Activated B cell treated with CpG ODN at 0.5 μM for 24 hours (primary cell): ENCODE measurements at places on chromosomes 7 and 10.

DNA sequence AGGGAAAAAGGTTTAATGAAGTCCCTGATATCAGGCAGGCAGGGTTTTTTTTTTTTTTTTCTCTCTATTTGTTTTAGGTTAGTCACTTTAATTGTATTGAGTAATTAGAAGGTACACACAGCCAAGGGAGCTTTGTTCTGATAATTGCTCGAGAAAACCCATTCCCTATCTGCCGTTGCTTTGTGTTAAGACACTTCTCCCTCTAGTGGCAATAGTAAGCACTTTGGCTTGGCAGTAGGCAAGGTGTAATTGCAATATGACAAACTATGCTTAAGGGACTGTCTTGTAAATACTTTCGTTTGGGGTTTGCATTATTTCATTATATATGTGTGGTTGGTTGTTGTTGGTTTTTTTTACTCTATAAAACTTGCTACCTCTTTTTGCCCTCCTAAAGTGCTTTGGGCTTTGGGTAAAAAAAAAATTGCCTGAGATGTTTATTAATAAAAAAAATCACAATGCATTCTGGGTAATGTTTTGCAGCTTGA, 113.4 kb downstream of the BTRC start:
- DNase-seq, result no peak

- DNase-seq, result no peak
Measured at GRCh38 chr7:111801277-111801676, 239.0 kb upstream of the IMMP2L start.

GRCh38 chr10:78581133-78581694, 487.6 kb upstream of the ZMIZ1 start:
- no peak for DNase-seq

- no peak for DNase-seq
Measured at GRCh38 chr10:122515022-122515424, 45.5 kb upstream of the DMBT1 start.

GRCh38 chr10:25982107-25982506, 48.1 kb downstream of the MYO3A start:
- DNase-seq, result no peak

DNA sequence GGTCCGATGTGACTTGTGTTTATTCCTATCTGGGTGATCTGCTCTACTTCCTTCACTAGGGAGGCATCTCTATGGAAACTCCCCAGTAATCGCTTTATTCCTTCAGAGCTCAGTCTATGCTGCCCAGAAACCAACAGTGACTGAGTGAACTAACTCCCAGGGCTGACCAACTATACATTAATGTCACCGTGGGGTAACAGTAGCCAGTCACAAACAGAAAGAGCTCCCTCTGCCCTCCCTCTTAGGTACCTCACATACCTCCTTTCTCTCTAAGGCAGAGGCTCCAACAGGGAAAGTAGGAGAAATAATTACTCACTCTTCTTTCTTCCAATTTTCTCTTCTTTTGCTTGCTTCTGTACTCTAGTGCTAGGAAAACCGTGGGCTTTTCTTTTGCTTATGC, 855.0 kb downstream of the REEP3 start:
- DNase-seq, result no peak

DNA sequence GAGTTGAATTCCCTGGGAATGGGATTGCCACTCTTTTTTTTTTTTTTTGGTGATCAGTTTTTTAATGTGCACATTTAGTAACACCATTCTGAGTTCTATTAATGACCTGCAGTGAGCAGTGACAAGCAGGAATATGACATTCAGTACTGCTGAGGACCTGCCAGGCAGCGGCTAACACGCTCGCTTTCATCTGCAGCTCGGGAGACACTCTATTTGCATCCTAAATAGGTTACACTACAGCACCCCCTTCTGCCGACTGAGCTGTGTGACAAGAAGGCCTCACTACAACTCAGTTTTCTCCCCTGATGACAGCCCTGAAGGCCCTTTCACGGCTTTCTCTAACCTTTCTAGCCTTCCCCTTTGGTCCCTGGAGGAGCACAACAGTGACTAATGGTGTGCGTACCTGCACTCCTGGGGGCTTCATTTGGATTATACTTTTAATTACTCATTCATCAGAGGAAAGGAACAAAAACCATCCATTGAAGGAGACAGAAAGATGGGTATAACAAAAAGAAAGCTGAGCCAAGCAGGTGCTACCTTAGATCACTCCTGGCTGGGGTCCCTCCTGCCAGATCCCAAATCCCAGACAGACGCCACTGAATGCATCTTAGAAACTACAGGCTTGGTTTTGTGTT, 872.4 kb downstream of the LRMDA start:
- no peak for DNase-seq

DNA sequence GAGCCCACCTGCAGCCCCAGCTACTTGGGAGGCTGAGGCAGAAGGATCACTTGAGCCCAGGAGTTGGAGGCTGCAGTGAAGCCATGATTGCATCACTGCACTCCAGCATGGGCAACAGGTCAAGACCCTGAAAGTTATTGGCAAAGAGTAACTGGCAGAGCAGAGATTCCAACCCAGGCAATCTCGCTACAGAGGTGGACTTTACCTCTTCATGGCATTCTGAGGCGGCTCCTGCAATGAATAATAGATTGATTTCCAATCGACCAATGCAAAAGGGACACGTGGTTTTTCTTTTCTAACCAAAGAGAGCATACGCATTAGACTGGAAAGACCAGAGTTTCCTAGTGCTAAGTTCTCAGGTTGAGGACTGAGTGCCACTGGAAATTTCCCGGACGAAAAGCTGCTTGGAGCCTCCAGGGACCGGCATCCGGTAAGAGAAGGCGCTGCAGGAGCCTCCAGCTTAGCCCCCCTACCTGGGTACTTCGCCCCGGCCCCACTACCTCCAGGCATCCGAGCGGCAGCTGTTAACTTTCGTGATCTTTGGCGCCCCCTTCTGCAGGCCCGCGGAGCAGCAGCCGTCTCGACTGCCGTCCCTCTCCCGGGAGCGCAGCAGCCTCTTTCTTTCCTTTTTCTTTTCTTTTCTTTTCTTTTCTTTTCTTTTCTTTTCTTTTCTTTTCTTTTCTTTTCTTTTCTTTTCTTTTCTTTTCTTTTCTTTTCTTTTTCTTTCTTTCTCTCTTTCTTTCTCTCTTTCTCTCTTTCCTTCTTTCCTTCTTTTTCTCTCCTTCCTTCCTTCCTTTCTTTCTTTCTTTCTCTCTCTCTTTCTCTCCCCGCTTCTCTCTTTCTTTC, 4.1 kb downstream of the MBLAC1 start:
- peak; percentile 75 for DNase-seq

DNA sequence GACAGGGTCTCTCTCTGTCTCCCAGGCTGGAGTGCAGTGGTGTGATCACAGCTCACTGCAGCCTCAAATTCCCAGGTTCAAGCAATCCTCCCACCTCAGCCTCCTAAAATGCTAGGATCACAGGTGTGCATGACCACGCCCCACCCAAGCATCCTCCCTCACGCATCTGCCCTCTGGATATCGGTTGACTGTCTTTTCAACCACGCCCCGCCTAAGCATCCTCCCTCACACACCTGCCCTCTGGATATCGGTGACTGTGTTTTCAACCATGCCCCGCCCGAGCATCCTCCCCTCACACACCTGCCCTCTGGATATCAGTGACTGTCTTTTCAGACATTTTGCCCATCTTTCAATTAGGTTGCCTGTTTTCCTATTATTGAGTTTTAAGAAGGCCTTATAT, 140.5 kb downstream of the MAD1L1 start:
- no peak for DNase-seq

DNA sequence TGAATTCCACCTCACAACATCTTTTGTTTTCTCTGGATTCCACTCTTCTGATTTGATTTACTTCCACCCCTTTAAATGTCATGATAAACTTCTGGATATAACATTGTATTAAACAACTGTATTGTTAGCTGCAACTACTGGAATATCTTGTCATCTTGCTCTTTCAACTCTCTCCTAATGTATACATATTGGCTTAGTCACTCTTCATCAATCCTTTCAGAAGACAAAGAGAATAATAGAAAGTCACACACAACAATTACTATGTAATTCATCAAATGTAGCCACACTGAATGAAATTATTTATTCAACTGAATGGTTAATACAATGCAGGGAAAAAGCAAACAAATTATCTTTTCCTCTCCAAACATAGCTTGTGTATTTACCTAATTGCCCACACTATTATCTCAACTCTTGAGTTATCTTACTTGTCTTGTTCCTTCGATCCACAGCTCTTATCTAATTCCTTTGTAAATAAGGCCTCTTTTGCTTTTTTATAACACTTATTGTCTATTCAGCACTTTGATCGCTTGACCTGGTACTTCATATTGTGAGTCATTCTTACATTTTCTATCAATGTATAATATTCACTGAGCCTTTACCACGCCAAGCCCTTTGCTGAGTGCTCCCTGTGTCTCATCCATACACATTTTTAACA, 16.7 kb downstream of the SEMA3A start:
- no peak for DNase-seq

GRCh38 chr7:25069900-25070443, 55.1 kb downstream of the CYCS start:
- no peak for DNase-seq

- DNase-seq, result no peak
Measured at GRCh38 chr10:89668386-89669071, 23.5 kb upstream of the PANK1 start.

GRCh38 chr10:79407811-79408795, 37.3 kb downstream of the ZCCHC24 start:
- DNase-seq, result no peak

- DNase-seq, result no peak
Measured at GRCh38 chr7:148852272-148852671, 31.8 kb downstream of the EZH2 start.

GRCh38 chr10:29434111-29434510, 145.2 kb downstream of the LYZL1 start:
- DNase-seq, result no peak

DNA sequence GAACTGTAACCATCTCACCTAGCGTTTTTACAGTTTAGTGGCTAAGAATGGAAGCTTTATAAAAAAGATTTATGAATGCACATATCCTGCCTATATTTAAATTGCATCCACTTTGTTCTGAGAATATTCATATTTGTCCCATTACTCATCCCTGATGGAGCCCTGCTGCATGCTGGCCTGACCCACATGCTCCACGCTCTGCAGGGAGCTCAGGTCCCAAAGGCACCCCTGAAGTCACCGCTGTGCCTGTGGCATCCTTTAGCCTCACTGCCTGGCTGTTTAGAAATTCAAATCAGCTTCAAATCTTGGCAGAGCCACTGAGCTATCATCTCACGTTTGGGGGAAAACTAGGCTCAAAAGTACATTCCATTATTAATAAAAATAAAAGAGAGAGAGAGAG, 24.4 kb downstream of the C10orf90 start:
- no peak for DNase-seq

GRCh38 chr10:89207181-89207800, at the start of gene CH25H:
Gene CH25H, minus strand, starts transcription at chr10:89207317. Its CDS starts 25 bp downstream, at chr10:89207292.
- DNase-seq, result no peak

DNA sequence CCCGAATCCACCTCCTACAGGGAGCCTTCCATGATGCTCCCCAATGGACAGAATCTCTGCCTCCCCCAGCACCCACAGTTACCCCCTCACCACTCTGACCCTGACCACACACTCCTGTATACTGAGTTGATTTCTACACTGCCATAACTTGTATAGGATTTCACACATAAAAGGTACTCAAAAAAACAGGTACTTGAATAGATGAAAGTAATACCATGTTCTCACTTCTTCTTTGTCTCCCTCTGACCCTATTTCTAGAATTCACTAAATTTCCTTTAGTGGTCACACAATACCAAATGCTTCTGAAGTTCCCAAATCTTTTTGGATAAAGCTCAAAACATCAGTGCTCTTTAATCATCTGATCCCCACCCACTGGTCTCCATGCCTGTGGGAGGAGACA, 45.4 kb downstream of the HSPA12A start:
- DNase-seq, result no peak

DNA sequence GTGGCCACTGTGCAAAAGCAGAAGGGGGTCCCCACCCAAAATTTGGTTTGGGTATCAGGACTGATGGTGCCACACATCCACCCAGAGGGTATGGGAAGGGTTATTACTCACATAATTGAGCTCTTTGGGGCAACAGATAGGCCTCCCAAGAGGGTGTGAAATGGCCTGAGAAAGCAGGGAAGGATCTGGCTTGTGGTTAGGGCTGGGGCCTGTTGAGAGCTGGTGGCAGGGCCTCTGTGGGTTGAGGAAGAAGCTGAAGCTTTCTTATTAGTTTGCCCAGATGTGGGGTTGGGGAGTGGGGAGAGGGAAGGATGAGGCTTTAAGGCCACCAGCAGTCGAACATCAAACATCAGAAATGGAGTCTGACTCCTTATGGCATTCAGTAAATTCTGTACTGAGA, 18.3 kb upstream of the MKI67 start:
- DNase-seq, result no peak

- no peak for DNase-seq
Measured at GRCh38 chr7:16918288-16918895, 36.6 kb upstream of the AGR3 start.

DNA sequence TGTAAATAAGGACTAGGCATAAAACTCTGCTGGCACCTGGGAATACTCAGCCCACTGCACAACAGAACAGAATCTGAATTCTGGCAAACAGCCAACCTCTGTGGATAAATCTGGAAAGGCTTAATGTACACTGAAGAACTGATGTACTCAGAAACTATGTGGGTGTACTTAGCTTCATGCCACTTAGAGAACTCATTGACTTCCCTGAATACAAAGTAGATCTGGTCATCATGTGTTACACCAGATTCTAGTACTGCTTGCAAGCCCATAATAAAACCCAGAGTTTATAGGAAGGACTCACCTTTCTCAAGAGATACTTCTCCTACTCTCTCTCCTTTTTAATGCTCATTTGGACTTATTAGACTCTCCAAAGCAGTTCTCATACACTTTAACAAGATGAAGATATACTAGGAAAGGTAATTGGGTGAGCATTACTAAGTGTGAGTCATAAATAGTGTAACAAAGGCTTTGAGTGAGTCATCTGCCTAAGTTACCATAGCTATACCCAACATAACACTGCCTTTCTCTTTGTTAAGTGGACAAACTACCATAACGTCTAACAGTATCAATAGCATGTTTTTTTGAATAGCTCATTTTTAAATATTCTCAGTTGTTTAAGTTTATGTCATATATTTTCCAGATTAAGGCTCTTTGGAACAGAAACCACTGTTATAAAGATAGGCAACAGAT, 309.1 kb downstream of the MDFIC start:
- DNase-seq, result no peak

GRCh38 chr7:6430271-6430940, 17.3 kb downstream of the DAGLB start:
- no peak for DNase-seq

GRCh38 chr7:151735186-151735850, 141.6 kb downstream of the PRKAG2 start:
- no peak for DNase-seq

DNA sequence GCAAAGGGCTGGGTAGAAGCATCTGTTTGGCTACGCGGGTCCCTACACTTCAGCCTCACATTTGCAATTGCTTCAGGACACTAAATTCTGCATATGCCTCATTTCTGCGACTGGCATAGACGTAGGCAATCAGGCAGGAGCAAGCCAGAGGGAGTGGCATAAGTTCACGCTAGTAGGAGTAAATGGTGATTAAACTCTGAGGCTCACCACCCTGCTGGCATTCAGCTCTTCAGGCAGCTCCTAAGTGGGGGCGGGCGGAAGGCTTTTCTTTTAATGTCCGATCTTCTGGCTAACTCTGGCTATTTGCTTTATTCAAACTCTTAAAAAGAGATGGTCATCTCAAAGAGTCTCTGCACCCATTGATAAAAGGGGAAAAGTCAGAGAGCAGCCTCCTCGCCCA, 45.3 kb downstream of the RGS10 start:
- DNase-seq, result no peak
